Stimulated activated CD8-positive, alpha-beta memory T cell treated with anti-CD3 and anti-CD28 coated beads, Interleukin-4, amount 100 ng/mL, for 1 hour (primary cell): ENCODE measurements at places on chromosomes 12 and 14.

GRCh38 chr12:18747895-18748294 lies 10.0 kb downstream of the CAPZA3 start:
- no peak for DNase-seq

GRCh38 chr12:67630373-67631088 lies 18.0 kb upstream of the DYRK2 start:
- peak; percentile 55 for DNase-seq

DNA sequence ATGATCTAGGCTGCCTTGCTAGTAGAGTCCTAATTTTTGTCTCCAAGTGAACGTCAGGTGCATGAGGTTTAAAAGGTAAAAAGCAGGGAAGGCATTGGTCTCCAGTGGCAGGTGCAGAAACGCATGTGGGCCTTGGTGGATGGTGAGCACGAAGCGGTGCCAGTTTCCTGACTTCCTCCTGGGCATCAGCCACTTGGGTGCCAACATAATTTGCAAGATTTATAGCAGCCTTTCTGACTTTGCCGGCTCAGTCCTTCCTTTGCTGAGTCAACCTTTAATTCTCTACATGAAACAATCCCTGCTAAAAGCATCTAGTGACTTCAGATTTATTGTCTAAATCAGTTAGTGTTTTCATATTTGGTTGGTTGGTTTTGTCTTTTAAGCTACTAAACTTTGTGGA lies 355.7 kb upstream of the TMEM132C start:
- no peak for DNase-seq

- no peak for DNase-seq
Observed at GRCh38 chr14:77469539-77469938, 11.6 kb downstream of the AHSA1 start.

DNA sequence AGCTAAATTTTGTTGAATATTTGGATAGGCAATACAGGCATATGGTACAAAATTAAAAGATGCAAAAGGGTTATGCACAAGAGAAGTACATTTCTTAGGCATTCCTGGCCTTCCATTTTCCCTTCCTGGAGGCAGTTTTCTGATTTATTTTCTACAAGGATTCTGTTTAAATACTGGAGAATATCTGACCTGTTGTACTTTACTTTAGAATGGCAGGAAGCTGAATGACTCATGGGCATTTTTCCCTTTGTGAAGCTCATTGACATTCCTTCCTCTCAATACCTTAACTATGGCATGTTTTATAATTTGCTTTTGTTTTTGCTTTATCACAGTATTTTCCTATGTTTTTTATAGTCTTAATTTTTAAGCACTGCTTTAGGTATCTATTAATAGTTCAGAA lies 62.7 kb downstream of the RCOR1 start:
- no peak for DNase-seq

DNA sequence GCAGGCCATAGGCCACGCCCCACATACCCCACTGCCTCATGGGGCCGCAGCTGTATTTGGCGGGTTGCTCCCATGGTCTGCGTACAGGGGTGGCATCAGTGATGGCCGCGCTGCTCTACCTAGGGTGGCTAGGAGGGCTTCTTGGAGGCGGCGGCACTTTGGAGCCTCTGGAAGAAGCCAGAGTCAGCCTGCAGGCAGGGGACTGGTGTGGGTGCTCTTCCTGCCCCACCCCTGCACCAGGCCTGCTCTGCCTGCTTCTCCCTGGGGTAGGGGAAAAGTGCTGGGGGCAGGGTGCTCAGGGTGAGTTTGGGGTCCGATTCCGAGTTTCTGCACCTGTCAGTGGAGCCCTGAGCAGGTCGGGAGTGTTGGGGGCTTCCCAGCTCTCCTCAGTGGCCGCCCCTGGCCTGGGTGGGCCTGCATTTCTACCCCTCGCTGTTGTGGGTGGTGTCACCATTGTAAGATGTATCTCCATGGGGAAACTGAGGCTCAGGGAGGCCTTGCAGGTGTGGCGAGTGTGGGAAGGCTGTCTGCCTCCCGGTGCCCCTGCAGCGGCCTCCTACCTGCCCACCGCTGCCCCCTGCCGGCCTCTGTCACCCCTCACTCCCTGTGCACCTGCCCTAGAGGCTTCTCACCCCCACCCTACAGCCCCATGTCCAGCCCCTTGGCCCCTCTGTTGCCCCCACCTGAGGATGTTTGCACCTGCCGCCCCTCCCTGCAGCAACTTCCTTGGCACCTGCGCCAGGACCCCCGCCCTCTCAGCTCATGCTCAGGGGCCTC lies 5.5 kb downstream of the CEP170B start:
- no peak for DNase-seq

- DNase-seq: no peak
Observed at GRCh38 chr12:114409852-114410600, 4.1 kb upstream of the TBX5 start.

DNA sequence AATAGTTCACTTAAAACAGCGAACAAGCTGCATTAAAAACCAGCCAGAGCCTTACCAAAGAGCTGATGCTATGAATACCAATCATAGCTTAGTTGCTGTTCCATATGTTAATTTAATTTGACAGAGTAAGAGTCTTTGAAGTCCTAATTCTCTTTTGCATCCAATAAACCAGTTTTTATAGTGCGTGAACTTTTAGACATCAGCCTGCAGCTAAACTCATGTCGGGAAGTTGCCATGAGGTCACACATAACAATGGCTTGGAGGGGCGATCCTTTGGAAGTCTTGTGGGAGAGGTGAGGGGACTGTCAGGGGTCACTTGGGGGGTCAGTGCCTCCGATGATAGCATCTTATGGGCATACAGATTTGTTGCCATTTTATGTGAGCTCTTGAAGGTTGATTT lies 81.7 kb downstream of the HMGA2 start:
- DNase-seq: no peak

- DNase-seq: no peak
Observed at GRCh38 chr14:64281805-64282204, 12.4 kb downstream of the ESR2 start.

GRCh38 chr14:101199028-101199770 lies 295.7 kb upstream of the RTL1 start:
- no peak for DNase-seq

GRCh38 chr14:45089813-45090212 lies 5.9 kb downstream of the PRPF39 start:
- DNase-seq: no peak

GRCh38 chr12:30795410-30796312 lies 40.9 kb upstream of the CAPRIN2 start:
- no peak for DNase-seq

- no peak for DNase-seq
Observed at GRCh38 chr12:7678744-7679143, 13.0 kb upstream of the APOBEC1 start.

GRCh38 chr12:110201995-110202394 lies 77.8 kb downstream of the IFT81 start:
- DNase-seq: no peak

- DNase-seq: no peak
Observed at GRCh38 chr14:84885061-84885460, 644.9 kb upstream of the FLRT2 start.

GRCh38 chr12:3896801-3897351 lies 23.7 kb upstream of the PARP11 start:
- no peak for DNase-seq

DNA sequence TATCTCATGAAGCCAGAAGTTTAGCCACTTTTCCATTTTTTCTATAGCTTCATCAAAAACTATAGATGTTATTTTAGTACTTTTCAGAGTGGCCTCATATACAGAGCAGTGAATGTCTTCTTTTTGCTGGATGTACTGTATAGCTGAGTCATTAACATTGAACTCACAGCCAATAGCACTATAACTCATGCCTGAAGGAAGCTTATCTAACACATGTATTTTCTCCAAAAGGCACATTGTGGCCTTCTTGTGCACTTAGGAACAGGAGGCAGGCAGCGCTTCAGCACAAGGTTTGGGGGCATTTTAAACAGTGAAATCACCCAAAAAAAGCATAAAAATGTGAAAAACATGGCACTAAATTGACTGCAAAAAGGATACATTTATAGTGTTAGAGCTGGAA lies 336.8 kb upstream of the TMTC1 start:
- DNase-seq: no peak

GRCh38 chr14:68684466-68685418 lies 108.1 kb downstream of the ZFP36L1 start:
- no peak for DNase-seq

DNA sequence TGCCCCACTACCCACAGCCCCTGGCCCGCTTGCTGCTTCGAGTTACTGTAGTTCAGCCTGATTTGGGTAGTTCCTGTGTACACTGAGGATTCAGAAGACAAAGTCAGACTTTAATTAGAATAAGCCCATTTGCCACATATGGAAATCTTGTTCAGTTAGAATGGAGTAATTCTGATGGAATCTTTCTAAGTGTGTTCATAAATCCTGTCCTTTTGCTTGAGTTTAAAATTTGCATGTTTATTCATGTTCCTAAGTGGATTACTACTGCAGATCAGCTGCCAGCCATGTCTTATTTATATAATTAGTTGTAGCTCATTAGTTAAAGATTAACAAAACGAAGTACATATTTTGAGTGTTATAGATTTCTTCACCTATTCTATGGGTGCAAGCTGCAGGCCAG lies 504.5 kb downstream of the PCNX1 start:
- DNase-seq: no peak

DNA sequence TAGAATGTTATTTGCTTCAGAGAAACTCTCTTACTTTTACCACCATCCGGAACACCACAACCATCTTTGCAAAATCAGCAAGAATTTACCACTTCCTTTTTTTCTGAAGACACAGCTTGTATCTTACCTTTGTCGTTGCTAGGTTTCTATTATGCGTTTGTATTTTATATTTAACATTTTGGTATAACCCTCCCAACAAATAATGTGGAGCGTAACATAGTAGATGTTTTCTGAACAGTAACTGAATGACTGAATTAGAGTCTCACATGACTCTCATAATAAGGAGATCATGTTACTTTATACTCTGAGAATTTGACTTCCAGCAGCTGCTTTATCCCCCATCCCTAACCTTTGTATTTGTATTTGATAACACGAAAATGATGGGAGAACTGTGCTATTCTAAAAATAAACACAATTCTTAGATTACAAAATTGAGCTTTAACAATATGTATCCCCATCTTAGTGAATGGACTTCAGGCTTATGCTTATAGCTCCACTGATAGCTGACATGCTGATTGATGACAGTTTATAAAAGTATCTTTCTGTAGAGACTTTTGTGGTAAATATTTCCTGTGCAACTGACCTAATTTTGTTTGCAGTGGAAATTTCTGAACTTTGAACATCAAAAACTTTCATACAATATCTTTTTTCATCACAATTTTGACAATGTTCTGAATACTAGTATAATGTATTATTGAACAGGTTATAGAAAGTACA lies 7.9 kb upstream of the KLRB1 start:
- no peak for DNase-seq

GRCh38 chr14:59464486-59465315 lies 479 bp downstream of the GPR135 start:
- DNase-seq: peak; percentile 7

DNA sequence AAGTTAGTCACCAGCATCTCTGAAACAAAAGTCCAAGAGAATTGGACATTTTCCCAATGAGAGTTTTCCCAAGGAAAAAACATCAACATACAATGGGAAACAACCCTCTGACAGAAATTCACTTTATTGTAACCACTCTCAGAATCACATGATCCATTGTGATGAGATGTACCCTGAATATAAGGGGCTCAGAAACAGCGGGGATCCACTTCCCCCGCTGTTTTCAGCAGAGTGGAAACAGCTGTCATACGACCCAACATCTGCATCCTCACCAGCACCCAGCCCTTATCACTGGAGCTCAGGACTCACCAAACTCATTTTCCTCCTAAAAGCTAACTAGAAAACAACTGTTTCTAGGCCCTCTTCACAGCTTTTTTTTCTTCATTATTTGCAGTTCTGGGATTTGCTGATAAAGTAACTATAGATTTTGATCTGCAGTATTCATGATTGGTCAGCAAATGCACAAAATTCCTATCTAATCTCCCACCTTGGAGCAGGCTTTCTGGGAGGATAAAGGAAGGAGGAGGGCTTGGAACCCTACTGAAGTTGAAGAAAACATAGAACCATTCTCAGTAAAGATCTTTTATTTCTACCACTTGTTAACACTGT lies 31.3 kb downstream of the CORO1C start:
- no peak for DNase-seq

- DNase-seq: no peak
Observed at GRCh38 chr12:123229051-123229450, 3.9 kb downstream of the MPHOSPH9 start.

DNA sequence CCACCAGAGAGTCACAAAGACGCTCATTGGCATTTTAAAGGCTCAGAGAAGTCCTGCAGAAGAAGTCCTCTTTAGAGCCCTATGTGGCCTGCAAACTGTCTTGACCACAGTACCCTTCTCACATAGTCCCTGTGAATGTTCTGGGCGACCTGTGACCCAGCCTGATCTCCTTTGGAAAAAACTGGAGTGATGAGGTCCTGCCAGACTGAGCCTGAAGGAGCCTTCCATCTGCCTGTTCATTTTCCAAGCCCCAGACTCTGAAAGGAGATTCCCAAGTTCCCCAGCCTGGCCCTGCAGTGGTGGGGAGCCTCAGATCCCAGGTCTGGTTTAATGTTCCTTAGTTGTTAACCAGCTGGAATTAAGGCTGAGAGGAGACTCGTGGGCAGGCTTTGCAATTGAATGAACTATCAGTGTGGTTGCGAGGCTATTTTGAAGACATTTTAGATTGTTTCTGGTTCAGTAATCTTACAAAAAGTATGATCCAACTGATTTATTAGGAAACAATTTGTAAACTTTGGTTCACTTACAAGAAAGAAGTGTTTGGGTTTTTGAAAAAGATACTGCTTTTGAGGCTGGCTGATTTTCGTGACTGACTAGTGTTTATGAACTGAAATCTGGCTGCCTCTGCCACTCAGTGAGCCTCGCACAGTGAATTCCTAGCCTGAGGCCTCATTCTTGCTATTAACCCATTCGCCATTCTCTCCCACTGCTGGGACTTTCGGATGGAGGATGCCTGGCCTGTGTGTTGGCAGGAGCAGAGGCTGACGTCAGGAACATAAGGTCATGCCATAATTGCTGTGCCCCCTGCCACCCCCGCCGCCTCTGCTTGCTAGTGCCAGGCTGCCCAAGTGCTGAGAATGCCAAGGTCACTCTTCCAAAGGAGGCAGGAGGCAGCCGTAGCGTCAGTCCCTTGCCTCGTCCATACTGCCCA lies 249.0 kb downstream of the CACNA1C start:
- no peak for DNase-seq

DNA sequence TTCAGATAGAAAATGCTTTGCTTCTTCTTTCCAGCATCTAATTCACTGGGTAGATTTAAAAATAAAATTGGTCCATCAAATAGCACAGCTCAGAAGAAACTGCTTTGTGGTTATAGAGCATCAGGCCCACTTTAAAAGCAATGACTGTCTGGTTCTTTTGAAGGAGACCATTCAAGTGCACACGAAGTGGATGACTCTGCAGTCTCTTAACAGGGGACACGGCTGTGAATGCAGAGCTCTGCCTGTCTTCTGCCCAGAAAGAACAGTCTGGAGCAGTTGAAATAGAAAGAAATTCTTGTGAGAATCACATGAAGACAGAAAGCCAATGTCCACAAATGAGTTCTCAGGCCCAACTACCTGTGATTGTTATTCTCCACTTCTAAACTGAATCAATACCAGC lies 138.7 kb upstream of the PLEKHA5 start:
- no peak for DNase-seq
